ENCODE measurements at places on chromosomes 5 and 9.
A peak's percentile ranks its signal among the peaks of the same experiment; 100 is the strongest.

DNA sequence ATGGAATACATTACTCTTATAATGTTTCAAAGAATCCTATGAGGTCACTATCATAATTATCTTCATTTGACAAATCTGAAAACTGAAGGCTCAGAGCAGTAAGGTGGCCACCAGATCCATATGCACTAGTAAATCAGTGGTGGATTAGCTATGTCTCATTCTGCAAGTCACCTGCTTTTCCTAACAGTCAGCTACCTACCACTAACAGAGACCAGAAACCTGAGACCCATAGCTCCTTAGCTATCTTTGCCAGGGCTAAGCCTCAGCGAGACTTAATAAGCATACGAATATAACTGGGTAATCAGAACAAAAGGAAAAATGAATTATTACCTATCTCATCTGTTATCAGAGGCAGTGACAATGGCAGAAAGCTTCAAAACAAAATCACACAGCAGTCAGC is 118.7 kb downstream of the AUH start:
- no peak for DNase-seq

GRCh38 chr5:179974946-179975712 is 67.4 kb upstream of the TBC1D9B start:
- peak; percentile 32 for DNase-seq

- DNase-seq, result no peak
Observed at GRCh38 chr5:118430076-118430475, 558.3 kb downstream of the DTWD2 start.

DNA sequence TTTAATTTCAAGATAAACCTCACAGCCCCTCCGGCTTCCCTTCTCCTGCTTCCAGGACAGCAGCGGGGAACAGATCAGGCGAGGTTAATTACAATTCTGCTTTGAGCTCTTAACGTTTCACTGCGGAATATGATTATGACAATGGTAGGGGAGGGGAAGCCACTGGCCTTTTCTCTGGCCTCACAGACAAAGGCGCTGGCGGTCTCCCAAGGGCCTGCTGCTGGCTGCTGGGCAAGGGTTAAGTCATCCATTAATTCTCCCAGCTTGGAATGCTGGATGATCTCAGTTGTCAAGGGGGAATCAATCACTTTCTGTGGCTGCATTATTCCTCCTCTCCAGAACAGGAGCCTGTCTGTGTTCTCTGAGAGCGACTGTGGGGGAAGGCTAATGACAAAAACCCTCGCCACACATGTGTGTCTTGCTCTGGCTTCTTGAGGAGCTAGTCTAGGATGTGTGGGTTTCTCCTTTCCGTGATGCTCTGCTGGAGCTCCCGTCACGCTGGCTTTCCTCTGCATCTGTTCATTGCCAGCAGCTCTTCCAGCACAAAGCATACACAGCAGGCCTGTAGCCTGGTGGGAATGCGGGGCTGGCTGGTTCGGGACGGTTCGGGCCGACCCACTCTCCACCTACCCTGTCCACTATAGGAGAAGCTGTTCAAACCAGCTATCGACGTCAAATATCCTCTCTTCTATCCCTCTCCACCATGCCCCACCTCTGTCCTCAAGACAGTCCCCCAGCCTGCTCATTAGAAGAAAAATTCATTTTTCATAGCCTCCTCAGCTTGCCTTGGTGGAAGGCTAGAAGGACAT is 82.8 kb downstream of the DCP2 start:
- peak; percentile 65 for DNase-seq

DNA sequence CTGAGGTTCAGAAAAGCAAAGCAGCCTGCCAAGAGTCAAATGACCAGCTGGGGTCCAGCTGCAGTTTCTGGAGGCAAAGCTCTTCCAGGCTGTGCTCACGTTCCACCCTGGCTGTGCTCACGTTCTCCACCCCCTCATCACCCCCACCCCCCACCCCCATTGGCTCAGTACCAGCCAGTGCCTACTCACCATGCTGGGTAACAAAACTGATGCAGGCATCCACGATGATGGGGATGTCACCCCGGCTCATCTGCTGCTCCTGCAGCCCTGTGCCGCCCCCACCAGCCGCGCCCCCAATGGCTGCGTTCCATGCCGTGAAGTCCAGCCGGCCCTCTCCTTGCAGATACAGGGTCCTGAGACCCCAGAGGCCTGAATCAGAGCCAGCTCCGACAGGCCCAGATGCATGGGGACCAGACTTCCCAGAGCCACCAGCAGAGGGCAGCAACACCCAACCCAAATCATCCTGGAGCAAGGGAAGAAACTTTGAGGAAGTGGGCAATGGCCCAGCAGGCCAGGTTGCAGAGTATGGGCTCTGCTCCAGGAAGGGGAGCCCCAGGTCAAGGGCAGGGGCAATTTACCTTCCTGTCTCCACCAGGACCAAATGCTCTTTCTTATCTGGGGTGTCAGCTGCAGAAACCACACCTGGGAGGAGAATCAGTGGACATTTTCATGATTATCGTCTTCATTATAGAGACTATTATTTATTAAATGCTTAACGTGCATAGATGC is 13.7 kb upstream of the FCHSD1 start:
- DNase-seq, result peak; percentile 76

Measured in cardiac fibroblast (primary cell).